NCI-H2227 treated with DMSO at 0.1 percent for 48 hours (cell line): ENCODE measurements at places on chromosomes 2 and 18.

DNA sequence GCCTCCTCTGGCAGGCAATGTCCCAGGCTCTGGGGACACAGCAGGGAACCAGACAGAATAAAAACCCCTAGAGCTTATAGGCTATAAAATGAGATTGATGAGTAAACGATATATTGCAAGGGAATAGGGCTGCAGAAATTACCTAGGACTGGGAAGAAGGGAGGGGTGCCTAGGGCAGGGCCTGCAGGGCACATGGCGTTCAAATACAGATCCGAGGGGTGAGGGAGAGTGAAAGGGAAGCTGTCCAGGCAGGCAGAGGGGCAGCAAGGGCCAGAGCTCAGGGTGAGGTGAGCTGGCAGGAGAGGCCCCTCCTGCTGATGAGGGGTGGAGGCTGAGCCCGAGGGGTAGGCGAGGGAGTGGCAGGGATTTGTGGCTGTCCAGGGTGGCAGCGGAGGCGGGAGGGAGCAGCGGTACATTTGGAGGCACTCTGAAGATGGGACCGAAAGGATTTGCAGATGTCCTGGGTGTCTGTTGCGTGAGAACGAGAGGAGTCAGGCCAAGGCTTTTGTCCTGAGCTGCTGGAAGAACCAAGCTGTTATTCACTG lies 33.7 kb downstream of the KCNIP3 start:
- no peak for DNase-seq

DNA sequence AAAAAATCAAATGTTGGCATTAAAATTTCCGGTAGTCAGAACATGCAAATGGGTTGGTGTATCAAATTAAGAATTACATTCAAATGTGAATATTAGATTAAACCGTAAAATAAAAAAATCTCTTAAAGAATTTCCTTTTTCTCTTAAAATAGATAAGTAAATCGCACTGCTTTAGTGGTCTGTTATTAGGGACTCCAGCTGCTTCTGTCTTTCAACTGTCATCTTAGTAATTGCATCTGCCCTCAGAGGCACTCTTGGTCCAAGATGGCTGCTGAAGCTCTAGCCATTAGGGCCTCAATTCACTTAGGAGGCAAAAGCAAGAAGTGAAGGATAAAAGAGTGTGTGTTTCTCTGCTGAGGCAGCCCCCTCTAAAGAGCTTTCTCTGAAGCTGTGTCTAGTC lies 132.4 kb downstream of the MGAT5 start:
- DNase-seq, result no peak

GRCh38 chr2:8309131-8309530 lies 372.7 kb upstream of the ID2 start:
- no peak for DNase-seq

- no peak for DNase-seq
These were observed 249.7 kb downstream of the CELF4 start for GRCh38 chr18:37315935-37316334.

DNA sequence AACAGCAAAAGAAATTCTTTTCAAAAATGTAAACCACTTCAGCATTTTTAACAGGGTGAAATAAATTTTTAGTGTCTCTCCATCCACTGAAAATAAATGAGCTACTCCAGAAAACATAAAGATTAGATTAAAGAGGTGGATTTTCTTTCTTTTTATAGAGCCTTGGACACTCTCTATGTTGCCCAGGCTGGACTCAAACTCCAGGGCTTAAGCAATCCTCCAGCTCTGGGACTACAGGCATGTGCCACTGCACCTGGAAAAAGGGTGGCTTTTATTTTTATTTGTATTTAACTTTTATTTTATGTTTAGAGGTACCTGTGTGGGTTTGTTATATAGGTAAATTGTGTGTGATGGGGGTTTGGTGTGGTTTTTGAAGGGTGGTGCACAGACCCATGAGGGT lies 19.9 kb downstream of the ITGB6 start:
- no peak for DNase-seq

- DNase-seq, result peak; percentile 80
These were observed 524 bp upstream of the SERTAD2 start for GRCh38 chr2:64654063-64654811.

GRCh38 chr2:235909358-235909757 lies 258.8 kb downstream of the GBX2 start:
- no peak for DNase-seq

DNA sequence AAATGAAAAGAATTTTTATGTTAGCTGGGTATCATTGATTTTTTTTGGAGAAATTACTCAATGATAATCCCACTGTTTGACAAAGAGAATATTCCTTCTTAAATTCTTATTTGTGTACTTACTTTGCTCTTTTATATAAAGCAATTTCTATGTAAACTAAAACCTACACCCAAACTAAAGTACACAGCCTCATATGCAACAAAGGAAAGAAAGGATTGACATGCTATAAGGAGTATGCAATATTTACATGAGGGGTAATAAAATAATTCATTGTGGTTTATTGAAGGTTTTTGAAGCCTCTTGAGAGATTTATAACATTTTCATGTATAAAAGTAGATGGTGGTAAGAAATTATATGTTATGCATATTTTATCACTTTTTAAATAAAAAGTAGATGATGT lies 368.5 kb downstream of the CDH7 start:
- DNase-seq, result no peak

- DNase-seq, result no peak
These were observed 752.8 kb upstream of the CELF4 start for GRCh38 chr18:38318416-38318815.
